ENCODE measurements at places on chromosomes 11 and 22. TPM values are rescaled to one million over a fixed set of nuclear protein-coding genes. Genes with fewer than 3 reads are reported as not detected.

DNA sequence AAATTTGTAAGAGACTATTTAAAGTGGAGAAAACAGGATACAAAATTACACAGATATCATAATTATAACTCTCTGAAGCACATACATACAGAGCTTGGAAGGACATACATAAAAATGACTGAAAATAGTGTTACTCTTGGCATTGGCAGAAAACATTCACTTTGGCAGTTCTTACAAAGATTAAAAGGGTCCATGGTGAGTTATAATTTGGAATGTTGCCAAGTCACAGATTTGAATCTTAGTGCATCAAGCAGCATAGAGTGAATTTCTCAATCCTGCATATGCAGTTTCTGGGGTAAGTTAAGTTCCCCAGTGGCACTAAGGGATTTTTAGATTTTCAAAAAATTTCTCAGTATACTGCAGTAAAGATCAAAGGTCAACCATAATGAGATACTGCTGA is 115.9 kb downstream of the CCDC81 start:
- DNase-seq: no peak

PHF21B gene
- total RNA-seq: not detected

DNA sequence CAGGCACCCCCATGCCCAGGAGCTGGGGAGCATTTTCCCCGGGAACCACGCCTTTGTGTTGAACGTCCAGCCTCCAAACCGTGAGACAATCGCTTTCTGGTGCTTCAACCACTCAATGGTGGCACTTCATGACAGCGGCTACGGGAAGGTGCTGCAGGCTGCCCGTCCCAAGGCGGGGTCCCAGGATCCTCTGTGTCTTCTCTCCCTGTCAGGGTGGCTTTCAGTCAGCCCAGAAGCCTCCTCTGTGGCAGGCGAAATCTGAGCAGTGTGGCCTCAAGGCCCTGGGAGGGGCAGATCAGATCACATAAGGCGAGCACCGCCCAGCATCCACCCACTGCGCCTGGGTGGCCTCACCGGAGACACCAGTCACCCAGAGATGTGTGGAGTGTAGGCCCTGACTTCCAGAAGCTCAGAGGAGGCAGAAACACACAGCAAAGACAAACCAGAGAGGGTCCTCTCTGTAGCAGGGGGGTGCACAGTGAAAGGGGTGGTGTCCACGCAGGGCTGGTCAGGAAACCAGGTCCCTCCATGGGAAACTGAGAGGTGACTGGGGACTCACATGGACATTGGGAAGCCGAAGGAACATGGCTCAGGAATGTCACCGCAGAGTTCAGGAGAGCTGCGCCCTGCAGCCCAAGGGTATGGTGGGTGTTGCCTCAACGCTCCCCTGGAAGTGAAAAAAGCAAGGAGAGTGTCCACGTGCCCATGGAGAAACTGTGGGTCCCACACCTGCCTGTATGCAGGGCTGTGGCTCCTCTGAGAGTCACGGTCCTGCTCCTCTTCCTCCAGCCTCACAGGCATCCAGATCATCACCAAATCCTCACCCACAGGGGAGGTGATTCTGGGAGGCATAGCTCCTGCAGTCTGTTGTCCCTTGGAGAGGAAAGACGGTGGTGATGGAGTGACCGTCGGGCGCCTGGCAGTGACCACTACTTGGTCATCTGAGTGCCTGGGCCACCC is 1420.7 kb downstream of the TBC1D22A start:
- no peak for DNase-seq

DNA sequence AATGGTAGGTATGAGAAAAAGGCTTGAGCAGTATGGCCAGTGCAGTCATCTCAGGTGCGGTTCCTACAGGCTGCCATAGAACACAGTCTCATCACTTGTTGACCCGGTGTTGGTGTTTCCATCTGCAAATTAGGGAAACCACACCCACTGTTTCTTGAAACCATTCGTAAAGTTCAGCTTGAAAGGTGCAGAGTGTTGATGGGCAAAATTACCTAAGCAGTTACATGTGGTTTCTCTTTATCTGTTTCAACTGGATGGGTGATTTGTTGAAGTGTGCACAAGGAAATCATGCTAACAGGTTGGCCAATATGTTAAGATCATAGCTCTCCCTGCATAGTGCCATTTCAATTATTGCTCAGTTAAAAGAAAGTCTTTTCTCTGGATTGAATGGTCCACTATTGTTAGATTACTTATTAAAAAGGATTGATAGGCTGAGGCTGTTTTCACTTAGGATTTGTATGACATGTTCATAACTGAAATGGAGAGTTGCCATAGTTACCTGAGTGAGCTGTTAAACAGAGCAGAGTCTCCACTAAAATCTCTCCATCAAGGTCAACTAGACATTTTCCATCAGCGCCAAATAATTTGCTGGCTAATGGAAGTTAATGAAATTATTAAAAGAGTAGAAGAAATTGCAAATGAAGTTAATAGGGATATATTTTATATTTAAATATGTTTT is 203.1 kb upstream of the MTMR2 start:
- DNase-seq: no peak

DNA sequence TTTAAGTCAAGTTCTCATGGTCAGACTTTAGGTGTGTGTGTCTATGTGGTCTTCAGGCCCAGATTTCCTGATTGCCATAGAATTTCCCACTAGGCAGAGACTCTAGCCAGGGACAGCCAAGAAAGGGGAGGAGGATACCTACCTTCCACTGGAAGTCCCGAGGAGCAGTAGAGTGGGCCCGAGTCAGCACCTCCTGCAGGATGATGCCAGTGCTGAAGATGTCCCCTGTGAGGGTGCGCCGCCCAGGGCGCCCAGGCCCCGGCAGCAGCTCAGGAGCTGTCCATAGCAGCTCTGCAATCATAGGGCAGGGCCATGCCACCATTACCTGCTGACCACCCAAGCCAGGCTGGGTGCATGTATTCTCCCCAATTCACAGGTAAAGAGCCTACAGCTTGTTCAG is 41.6 kb upstream of the LRRC32 start:
- DNase-seq: no peak

- DNase-seq: peak; percentile 43
Observed at GRCh38 chr22:27866135-27867084, 52.6 kb downstream of the PITPNB start.

DNA sequence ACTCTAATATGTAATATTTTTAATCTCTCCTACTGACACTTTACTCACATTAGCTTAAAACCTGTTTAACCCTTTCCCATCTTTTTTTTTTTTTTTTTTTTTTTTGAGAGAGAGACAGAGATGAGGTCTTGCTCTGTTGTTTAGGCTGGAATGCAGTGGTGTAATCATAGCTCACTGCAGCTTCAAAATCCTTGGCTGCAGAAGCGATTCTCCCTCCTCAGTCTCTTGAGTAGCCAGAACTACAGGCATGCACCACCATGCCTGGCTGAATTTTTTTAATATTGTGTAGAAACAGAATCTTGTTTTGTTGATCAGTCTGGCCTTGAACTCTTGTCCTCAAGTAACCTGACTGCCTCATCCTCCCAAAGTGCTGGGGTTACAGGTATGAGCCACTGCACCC is 37.3 kb downstream of the PAMR1 start:
- DNase-seq: no peak

- DNase-seq: no peak
Observed at GRCh38 chr11:63999349-64000025, 13.2 kb downstream of the OTUB1 start.

EXPH5 gene
- total RNA-seq: not detected

DNA sequence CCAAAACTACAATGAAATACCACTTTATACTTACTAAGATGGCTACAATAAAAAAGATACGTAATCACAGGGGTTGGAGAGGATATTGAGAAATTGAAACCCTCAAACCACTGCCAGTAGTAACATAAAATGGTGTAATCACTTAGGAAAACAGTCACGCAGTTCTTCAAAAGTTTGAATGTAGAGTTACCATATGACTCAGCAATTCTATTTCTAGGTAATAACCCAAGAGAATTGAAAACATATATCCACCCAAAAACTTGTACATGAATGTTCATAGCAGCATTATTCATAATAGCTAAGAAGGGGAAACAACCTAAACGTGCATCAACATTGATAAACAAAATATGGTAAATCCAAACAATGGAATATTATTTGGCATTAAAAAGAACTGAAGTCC is 24.4 kb upstream of the PSMA1 start:
- DNase-seq: no peak

DDI1 gene
- total RNA-seq: not detected

GRCh38 chr11:29029452-29029851 is 921.3 kb downstream of the METTL15 start:
- no peak for DNase-seq

CABP2 gene
- not detected for total RNA-seq

CD248 gene
- total RNA-seq: not detected

TBX10 gene
- not detected for total RNA-seq

DNA sequence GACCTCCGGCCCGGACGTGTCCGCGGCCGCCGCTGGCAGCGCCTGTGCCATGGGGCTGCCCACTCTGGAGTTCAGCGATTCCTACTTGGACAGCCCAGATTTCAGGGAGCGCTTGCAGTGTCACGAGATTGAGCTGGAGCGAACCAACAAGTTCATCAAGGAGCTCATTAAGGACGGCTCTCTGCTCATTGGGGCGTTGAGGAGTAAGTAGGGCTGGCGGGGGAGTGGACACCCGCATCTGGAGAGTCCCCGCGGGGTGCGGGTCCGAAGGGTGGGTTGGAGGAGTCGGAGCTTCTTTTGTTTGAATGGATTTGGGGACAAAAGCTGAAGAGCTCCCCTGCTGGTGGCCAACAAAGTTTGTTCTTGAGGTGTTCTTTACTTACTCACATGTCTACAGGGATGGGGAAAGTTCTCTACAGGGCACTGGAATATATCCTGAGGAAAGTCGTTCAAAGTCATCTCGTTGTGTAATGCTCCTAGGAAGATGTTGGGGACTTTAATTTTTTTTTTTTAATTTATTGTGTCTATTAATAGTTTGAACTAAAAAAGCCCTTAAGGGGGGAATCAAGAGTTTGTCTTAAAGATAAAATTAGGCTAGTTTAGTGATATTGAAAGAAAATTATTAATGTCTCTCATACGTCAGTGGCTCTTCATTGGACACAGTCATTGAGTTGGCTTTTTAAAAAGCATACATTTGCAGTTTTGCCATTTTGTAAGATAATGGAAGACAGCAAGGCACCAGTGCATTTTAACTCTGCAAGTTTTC is 725 bp downstream of the ARHGAP42 start:
- peak; percentile 56 for DNase-seq

UPK3A gene
- not detected for total RNA-seq

GRCh38 chr11:74739546-74740270 is 8.5 kb upstream of the CHRDL2 start:
- DNase-seq: peak; percentile 44

FAM180B gene
- not detected for total RNA-seq

RBM4B gene
- total RNA-seq: 15.7 TPM

SEPTIN3 gene
- 0.43 TPM for total RNA-seq

DNAJB7 gene
- total RNA-seq: not detected

DNA sequence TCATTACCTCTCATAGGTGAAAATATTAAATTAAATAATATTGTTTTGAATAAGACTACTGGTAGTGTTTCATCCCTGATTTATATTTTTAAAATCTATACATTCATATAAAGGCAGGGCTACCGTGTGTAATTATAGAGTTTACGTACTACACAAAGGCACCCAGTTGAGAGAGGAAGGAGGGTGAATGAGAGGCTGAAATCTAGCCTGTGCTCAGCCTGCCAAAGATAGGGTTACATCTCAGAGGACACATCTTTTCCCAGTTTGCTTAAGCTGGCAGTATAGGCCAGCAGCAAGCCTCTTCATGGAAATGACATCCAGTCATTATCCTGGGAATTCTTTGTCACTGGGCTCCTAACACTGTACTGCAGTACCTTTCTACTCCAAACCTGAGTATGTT is 7.5 kb upstream of the B3GNT6 start:
- no peak for DNase-seq

TEX54 gene
- not detected for total RNA-seq

DNA sequence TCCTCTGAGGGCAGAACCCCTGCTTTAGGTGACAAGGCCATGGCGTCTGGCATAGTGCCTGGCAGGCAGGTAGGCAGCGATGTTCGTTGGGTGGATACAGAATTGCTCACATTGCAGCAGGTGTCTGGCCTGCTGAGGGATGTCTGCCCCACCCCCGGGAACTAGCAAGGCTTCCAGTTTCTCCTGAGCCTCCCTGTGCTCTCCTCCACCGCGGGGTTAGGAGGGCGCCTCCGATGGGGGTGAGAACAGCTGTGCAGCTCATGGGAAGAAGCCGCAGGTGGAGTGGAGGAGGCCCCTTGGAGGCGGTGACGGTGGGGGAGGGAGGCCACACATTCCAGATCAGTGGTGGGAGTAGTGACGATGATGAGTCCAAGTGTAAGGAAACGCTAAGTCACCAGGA is 48.3 kb upstream of the JAM3 start:
- DNase-seq: no peak

GRCh38 chr22:50621948-50622722 is 5.8 kb downstream of the ARSA start:
- DNase-seq: no peak

DNA sequence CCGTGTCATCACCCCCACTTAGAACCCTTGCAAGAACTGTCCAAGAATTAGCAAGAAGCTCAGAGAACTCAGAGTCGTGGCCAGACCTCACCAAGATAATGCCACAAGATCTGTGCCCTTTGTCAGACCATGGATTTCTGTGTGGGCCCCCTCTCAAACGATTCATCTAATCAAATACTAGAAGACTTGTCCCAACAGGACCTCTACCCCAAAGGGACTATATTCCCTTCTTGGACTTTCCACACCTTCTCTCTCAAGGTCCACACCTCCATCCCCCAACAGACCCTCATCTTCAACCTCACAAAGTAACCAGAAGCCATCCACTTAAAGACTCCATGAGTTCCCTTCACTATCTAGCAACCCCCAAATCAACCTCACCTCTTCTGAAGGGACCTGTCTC is 2.8 kb downstream of the POLR3H start:
- DNase-seq: no peak

GRCh38 chr11:12684315-12684714 is 10.1 kb downstream of the TEAD1 start:
- no peak for DNase-seq

GRCh38 chr11:6223854-6224253 is 10.6 kb downstream of the FHIP1B start:
- DNase-seq: no peak

NAGA gene
- 16.9 TPM for total RNA-seq

DNA sequence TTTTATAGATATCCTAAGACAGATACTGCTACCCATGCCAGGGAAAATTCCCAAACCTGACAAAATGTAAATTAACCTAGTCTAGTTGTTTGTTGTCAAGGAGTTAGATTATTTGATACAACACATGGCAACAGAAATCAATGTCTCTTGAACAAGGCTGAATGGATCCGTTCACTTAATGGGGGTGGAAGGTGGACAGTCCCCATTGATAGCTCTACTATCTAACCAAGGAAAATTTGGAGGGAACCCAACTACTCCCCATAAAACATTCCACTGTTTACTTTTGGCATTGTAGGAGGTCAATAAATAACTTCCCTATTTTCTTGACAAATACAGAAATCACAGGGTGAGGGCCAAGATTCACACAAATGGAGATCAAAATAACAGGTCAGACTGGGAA is 117.9 kb upstream of the GRIA4 start:
- DNase-seq: no peak

DNA sequence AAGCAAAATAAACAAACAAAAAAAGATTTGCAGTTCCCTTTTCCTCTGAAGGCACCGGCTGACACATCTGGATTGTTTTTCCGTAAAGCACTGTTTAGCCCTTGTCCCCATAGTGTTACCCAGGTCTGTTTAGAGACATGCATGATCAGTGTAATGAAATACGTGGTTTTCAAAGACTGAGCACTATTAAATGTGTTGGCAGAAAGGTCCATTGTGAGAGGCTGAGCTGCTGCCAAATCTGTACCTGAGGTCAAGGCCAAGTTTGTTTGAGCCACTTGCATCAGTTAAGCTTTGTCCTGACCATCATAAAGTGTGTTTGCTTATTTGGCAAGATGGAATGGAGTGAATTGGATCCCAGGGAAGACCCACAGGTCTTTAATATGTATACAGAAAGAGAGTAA is 26.3 kb downstream of the CTR9 start:
- no peak for DNase-seq
